ENCODE measurements at places on chromosomes 2 and 18.

- peak; percentile 60 for DNase-seq
These were observed 14.6 kb upstream of the NFATC1 start for GRCh38 chr18:79380816-79381806.

DNA sequence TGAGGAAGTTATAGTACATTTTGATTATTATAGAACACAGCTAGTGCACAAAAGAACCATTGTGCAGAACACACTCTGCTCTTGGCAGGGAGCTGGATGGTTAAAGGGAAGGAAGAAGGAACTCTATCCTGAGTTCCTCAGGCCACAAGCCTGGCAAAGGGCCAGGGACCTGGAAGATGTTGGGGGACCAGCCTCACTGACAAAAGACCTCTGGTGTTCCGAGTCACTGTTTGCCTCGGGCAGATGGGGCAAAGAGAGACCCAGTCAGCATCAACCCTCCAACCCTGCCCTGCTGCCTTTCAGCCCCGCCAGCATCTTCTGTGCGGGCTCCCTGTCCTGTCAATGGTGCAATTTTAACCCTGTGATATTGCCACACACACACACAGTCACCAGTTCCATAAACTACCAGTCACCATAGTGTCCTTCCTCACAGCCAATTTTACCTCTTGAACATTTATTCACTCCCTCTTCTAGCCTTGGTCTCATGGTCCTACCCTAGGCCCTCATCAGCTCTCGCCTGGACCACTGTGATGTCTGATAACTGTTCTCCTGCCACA lies 21.9 kb downstream of the NEMP2 start:
- no peak for DNase-seq

- no peak for DNase-seq
These were observed 10.2 kb upstream of the GPC1 start for GRCh38 chr2:240425236-240425615.

GRCh38 chr2:233803994-233804393 lies 25.9 kb downstream of the MROH2A start:
- DNase-seq, result no peak

DNA sequence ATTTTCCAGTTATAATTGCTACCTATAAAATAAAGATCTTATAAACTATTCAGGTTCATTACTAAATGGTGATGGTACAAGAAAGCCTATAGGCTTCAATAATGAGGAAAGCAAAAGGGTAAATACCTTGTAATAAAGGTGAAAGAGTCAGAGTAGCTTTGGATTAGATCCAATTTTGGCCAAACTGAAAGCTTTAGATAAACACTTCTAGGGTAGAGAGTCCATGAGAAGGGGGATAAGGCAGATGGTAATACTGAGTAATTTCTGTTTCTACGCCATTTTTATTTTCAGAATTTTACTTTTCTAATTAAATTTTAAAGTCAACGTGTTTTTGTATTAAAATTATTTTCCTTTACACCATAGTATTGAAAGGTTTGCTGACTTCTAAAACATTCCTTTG lies 9.4 kb downstream of the CASP8 start:
- DNase-seq, result no peak

Data from fibroblast of pulmonary artery (primary cell).